Prostate gland (tissue), 2 donors: ENCODE measurements at places on chromosomes 6 and 20. TPM values are rescaled to one million over a fixed set of nuclear protein-coding genes. Genes with fewer than 3 reads are reported as not detected.

The HMGCLL1 gene
- 5.7 TPM for total RNA-seq

- no peak for DNase-seq
These were observed 229.9 kb upstream of the MAP3K7 start for GRCh38 chr6:90816764-90817163.

GRCh38 chr6:109010705-109011102 lies 83.9 kb downstream of the SESN1 start:
- DNase-seq: no peak

The B3GAT2 gene
- 0.91 TPM for total RNA-seq

- no peak for DNase-seq
These were observed 32.6 kb upstream of the TAB2 start for GRCh38 chr6:149284904-149285303.

GRCh38 chr6:33742837-33743236 lies 3.9 kb downstream of the IP6K3 start:
- no peak for DNase-seq

DNA sequence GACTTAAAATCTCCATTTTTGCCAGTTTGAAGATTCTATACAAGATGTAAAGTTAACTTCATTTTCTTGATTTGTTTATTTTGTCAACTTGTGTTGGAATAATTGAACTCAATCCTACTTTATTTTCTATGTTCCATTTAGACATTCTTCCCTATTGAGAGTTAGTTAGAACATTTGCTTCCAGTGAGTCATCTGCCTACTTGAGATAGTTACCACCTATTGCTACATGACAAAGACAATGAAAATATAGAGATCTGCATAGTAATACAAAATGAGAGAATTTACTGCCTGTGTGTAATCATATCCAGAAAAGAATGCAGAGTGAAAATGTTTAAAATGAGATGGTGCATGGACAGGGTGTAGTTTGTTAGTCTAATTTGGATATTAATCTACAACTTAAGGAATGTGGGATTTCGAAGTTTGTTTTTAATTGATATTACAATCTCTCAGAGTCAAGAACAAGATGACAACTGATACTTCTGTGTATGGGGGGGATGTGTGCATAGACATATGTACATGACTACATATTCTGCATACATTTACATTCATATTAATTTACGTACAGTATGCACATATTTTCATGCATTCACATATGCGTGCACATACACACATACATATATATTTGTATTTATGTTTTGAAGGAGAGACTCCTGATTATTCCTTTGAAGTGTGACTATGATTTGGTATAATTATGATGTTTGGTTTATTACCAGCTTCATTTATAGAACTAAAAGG lies 420.1 kb downstream of the NKAIN2 start:
- DNase-seq: no peak

- no peak for DNase-seq
These were observed 99.0 kb upstream of the ZFP64 start for GRCh38 chr20:52290569-52290968.

- DNase-seq: no peak
These were observed 9.4 kb upstream of the OCSTAMP start for GRCh38 chr20:46559685-46560440.

GRCh38 chr6:145031001-145031400 lies 704.3 kb downstream of the EPM2A start:
- no peak for DNase-seq

GRCh38 chr6:137862419-137863090 lies 4.5 kb upstream of the TNFAIP3 start:
- DNase-seq: no peak
